ENCODE measurements at places on chromosomes 7 and 10.

DNA sequence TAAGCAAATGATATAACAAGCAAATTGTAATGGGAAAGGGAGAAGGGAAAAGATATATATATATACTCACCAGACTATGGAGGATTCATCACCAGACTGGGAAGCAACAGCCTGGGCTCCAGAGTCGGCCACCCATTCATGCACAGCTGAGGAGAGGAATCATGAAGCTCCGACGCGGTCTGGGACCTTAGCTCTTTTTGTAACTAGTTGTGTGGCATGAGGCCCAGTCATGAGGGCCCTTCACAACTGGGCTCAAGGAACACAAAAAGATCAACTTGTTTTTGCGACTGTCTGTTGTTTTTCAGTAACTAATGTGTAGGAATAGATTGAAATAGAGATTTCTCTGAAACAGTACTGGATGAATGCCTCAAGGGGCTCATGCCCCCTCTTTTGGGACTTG is 911.2 kb downstream of the TYW1 start:
- DNase-seq = no peak

- DNase-seq = no peak
Measured at GRCh38 chr7:43824963-43825362, 44.4 kb downstream of the MRPS24 start.

- DNase-seq = no peak
Measured at GRCh38 chr7:145909991-145910513, 206.5 kb upstream of the CNTNAP2 start.

DNA sequence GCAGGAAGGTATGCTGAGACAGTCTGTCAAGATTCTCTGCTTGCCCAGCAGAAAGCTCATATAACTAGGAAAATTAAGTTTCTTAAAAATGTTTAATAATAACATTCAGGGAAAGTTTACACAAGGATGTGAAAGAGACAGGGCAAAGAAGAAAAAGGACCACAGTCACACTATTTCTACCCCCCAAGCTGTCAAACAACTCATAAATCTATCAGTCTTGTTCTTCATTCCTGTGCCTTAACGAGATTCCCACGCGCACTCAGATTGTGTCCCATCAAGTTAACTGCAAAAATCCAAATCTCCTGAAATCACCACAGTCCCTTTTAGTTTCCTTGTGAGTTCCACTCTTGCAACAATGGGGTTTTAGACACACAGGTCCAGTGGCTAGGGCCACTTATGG is 14.9 kb downstream of the CUL2 start:
- no peak for DNase-seq

GRCh38 chr7:134443396-134444070 is 15.4 kb downstream of the AKR1B1 start:
- DNase-seq = no peak
